GM12891 (cell line): ENCODE measurements at places on chromosomes 5 and 9.

DNA sequence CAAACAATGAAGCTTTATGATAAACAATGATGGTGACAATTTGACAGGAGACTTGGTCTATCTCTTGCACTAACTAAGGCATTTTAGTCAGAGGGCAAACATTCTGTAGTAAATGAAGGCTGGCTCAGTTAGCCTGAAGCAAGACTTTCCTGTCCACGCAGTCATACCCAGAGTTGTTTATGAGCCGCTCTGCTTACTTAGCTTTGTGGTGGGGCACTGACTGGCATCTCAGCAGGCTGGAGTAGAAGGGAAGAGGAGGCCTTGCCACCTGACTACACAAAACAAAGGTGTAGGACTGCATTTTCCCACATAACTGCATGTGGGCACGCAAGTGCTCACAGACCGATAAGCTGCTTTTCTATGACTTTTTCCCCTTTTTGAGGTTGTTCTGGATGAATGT is 133.7 kb upstream of the EPB41L4A start:
- no peak for DNase-seq

DNA sequence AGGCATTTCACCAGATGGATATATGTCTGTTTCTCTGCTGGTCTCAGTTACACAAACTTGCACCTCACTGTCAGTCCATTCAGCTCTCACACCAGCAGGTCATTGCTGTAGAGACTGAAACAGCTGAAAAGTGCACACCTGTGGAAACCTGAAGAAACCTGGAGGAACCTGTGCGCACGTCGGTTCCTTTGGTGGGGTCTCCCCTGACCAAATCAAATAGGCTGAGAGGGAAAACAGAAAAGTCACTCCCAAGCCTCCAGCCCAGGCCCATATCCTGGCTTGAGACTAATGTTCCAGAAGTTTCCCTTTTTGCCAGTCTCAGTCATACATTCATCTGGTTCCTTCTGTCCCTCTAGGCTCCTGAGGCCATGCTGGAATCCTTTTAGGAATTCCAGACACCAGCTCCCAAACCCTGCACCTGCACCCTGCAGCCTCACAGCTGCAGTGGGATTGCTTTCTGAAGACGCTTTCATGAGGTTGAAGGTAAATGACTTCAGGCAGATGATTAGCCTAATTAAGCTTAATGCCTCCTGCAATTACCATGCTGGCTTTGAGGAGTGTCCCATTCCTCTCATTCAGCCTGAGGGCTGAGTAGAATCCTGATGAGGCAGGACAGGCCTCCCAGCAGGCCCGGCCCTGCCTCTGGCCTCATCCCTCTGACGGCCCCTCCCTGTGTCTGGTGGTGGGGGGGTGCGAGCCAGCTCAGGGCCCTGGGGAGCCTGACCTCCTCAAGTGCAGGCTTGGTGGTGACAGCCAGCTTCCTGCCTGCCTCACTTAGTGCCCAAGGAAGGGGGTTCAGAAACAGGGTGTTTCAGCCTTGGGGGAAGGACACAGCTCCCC is 24.3 kb upstream of the CXCL14 start:
- no peak for DNase-seq

DNA sequence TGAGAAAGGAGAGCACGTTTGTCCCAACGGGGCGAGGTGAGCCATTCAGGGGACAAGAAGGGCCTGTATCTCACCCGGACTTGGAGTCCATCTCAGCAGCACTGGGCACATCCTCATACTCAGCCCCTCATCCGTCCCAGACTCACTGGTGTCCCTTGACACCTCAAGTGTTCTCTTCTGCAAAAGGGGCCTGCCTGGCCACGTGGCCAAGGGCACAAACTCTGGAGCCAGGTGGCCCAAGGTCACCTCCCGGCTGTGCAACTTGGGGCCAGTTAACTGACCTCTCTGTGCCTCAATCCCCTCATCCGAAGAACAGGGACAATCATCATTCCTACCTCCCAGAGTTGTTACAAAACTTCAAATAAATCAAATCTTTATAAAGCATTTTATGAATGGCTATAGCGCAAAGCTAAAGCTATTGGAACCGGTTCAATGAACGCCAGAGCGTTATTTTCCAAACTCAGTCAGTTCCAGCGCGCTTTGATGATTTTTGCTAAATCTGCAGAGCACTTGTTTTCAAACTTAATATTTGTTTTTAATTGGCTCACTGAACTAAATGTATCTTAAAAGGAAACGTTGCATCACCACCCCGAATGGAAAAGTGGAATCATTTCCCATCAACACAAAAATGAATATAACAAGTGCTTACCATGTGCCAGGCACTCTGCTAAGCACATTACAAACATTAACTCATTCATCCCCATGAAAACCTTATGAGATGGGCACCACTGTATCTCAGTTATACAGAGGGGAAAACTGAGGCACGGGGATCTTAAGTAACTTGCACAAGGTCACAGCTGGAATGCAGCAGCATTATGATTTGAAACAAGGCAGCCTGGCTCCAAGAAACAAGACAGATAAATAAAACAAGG is 49.3 kb downstream of the DUSP1 start:
- DNase-seq: no peak

DNA sequence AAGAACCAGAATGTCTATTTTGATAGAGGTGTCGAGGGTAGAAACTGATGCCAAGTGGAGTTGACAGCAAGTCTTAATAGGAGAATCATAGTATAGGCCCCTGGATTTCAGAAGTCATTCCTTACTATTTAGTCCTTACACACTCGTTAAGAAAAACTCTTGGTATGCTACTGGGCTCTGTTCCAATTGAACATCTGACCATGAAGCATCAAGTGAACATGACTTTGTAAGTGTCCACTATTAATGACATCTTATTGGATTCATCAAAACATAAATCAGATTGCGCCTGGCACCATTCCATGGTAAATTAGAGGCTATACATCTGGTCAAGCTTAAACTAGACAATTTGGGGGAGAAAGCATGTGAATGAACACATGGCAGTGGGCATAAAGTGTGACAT is 1056.5 kb upstream of the EDIL3 start:
- no peak for DNase-seq

GRCh38 chr9:103533318-103533717 is 538.2 kb downstream of the CYLC2 start:
- DNase-seq: no peak

GRCh38 chr9:21434202-21435014 is 5.8 kb upstream of the IFNA1 start:
- DNase-seq: no peak

- no peak for DNase-seq
Measured at GRCh38 chr5:118008779-118009178, 979.6 kb downstream of the DTWD2 start.

DNA sequence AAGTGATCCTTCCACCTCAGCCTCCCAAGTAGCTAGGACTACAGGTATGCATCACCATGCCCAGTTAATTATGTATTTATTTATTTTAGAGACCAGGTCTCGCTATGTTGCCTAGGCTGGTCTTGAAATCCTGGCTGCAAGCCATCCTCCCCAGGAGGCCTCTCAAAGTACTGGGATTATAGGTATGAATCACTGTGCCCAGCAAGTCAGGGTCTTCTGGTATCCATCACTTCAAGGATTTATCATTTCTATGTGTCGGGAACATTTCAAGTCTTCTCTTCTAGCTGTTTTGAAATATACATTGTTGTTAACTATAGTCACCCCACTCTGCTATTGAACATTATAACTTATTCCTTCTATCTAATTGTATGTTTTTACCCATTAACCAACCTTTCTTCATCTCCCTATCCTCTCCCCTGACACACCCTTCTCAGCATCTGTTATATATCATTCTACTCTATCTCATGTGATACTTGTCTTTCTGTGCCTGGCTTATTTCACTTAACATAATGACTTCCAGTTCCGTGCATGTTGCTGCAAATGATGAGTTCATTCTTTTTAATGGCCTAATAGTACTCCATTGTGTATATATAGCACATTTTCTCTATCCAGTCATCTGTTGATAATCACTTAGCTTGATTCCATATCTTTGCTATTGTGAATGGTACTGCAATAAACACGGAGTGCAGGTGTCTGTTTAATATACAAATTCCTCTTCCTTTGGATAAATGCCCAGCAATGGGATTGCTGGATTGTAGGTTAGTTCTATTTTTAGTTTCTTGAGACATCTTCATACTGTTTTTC is 26.4 kb downstream of the UTP15 start:
- no peak for DNase-seq

DNA sequence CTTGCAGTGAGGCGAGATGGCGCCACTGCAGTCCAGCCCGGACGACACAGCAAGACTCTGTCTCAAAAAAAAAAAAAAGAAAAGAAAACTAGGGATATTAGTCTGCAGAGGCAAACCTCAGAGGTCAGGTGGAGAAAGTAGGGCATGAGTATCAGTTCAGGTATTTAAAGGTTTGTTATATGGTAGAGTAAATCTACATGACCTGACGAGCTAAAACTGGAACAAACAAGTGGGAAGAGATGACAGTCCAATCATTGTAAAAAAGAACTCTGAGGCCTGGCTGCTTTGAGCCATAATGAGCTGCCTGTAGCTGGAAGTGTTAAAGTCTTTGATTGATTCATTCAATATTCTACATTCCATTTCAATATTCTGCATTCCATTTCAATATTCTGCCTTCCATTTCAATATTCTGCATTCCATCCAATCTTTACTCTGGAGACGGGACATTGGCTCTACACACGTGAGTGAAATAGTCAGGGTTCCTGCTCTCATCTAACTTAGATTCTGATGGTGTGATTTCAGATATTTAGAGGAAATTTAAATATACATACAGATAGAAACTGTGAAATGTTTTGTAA is 28.9 kb upstream of the GRAMD2B start:
- no peak for DNase-seq

- no peak for DNase-seq
Measured at GRCh38 chr5:120683580-120683979, 219.5 kb downstream of the PRR16 start.

DNA sequence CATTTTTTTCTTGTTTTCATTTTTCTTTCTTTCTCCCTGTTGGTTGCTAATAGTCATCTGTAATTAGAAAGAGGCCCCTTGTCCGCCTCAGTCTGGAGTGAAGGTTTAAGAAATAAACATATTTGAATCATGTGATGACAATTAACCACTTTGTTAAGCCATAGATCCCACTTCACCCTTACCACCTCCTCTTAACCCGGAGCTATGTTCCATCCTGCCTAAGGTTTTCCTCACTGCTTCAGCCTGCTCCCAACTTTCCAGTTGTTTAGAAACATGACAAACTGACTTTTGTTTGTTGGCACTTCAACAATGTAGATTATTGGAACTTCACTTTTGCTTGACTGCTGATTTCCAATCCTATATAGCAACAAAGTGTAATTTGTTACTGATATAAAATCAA is 37.4 kb upstream of the SSBP2 start:
- no peak for DNase-seq

GRCh38 chr5:124180875-124181461 is 565.5 kb downstream of the ZNF608 start:
- DNase-seq: no peak

GRCh38 chr5:133370036-133370831 is 242.1 kb downstream of the FSTL4 start:
- no peak for DNase-seq
